Astrocyte of the hippocampus (primary cell): ENCODE measurements at places on chromosomes 1 and 21.

DNA sequence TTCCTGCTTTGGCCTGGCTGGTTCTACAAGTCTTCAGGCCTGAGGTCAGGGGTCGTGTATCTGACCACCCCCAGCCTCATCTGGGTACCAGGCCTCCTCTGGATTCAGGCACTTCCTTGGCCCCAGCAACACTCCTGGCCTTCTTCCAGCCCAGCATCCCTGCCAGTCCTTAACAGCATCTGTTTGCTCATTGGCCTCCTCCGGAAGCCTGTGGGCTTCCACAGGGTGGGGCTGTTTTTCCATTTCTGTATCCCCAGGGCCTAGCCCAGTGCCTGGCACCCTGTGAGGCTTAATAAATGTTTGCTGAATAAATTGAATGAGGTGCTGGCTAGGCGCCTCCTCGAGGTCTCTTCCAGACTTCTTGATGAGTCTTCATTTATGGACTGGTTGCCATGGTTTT lies 21.5 kb upstream of the GPR37L1 start:
- DNase-seq, result no peak

GRCh38 chr1:229285440-229285839 lies 14.5 kb downstream of the RAB4A start:
- no peak for DNase-seq

- DNase-seq, result no peak
These were observed 135.5 kb downstream of the MIS18A start for GRCh38 chr21:32143241-32143939.

DNA sequence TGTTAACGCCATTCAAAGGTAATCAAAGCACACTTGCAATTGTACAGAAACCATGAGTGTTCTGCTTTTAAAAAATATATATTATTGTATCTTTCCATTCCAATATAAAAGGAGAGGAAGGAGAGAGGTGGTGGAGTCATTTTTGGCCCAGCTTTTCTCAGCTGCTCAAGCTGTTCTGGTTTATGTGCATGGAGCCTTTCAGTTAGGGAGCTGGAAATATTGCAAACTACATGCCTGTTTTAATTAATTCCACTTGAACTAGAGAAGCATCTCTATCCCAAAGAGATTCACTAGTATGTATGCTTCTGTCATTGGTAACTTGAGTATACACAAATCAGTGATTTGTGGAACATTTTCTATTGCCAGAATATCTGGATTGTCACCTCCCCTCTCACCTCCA lies 28.5 kb upstream of the C1orf105 start:
- DNase-seq, result no peak

- peak; percentile 63 for DNase-seq
These were observed 43.1 kb downstream of the ATP2B4 start for GRCh38 chr1:203669739-203670138.

GRCh38 chr1:77888781-77889642 lies 588 bp downstream of the NEXN start:
- DNase-seq, result peak; percentile 66

GRCh38 chr1:16905868-16906702 lies 10.3 kb downstream of the RNU1-2 start:
- DNase-seq, result no peak

GRCh38 chr1:30089024-30089430 lies 634.4 kb downstream of the MATN1 start:
- peak; percentile 36 for DNase-seq
